ENCODE measurements at places on chromosomes 12 and 14.

DNA sequence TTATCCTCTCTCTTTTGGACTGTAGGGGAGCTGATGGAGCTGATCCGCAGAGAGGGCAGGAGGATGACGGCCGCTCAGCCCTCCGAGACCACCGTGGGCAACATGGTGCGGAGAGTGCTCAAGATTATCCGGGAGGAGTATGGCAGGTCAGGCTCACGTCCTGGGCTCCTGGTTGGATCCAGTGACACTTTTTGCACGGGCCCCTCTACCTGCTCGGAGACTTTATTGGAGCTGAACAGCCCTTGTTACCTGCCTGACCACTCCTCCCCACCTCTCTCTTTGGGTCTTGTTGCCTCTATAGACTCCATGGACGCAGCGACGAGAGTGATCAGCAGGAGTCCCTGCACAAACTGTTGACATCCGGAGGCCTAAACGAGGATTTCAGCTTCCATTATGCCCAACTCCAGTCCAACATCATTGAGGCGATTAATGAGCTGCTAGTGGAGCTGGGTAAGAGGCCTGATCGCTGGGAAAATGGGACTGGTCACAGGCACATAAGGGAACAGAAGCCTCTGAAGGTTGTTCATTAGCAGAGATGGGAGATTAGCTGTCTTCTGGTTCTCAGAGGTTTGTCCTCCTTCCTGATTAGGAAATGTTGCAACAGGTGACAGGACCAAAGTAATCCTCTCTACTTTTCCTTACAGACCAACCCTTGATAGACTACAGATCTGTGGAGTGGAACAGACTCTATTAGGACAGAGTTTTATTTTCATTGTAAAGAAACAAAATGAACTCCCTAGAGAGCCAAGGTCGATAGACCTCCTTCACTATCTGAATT lies 718 bp downstream of the EIF2B2 start:
- DNase-seq = no peak

DNA sequence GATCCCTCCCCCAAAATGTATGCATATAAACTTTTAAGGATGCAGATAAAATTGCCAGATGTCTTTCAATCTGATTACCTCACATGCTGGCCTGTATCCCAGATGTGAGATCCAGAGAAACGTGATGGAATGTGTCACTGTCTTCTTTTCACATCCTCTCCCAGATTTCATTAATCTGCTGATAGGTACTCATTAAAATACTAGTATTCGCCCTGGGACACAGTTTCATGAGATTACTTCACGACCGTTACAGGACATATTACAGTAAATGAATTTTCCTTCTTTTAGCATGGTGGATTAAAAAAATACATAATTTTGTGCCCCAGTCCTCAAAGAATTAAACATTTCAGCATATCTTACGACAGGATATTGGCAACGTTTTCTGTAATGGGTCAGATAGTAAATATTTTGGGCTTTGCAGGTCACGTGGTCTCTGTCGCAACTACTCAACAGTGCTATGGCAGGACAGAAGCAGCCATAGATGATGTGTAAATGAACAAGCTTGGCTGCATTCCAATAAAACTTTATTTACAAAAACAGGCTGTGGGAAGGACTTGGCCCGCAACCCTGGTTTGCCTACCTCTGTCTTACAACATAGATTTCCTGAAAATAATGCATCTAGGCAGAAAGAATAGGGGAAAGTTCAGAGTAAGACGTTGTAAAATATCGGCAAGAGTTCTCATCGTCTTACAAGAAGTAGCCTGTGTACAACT lies 156.0 kb upstream of the DIO3 start:
- no peak for DNase-seq

GRCh38 chr12:107243341-107243740 lies 150.0 kb upstream of the CRY1 start:
- no peak for DNase-seq

- DNase-seq = no peak
Observed at GRCh38 chr14:34436118-34436905, 25.7 kb downstream of the SPTSSA start.

- DNase-seq = no peak
Observed at GRCh38 chr12:28130625-28131598, 59.3 kb upstream of the CCDC91 start.

- DNase-seq = no peak
Observed at GRCh38 chr14:44412858-44413569, 94.1 kb downstream of the FSCB start.

DNA sequence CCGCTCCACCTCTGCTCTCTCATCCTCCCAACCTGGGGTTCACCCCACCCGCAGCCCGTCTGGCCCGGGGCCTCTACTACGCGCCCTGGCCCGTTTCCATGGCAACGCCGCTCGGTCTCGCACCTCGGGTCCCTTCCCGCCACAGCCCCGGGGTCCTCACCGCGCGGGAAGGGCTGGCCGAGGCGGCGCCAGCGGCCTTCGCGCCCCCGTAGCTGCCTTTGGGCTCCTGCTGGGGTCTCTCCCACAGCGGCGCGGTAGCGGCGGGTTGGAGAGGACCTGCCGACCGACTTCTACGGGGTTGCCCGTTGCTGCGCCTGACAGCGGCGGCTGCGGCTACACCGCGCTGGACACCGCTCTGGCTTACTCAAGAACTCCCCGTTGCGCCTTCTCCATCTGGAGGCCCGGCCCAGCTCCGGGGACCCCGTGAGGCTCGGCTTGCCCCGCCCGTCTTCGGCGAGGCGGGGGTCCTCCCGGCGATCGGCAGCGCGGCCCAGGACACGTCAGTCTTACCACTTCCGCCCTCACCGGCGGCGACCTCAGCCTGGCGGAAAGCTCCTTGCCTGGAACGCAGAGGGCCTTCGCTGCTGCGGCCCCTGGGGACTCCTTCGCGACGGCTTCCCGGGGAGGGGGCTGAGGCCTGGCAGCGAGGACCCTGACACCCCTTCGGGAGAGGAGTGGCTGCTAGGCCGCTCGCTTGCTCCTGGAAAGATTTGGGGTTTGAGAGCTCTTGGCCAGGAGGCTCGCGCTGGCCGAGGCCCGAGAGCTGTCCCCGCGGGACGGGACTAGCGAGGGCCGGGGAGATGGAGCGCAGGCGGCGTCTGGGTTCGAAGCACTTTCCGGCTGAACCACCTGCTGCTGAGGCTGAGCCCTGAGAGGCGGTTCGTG lies at the start of gene TM9SF1:
Gene TM9SF1 (minus strand): TSS at position 256 of the 885 bp plus-strand sequence. CDS start 422 bp downstream, outside the sequence.
- peak; percentile 80 for DNase-seq

Data from T-helper 22 cell (primary cell).